ENCODE measurements at places on chromosomes 16 and 17.
A peak's percentile ranks its signal among the peaks of the same experiment; 100 is the strongest.

DNA sequence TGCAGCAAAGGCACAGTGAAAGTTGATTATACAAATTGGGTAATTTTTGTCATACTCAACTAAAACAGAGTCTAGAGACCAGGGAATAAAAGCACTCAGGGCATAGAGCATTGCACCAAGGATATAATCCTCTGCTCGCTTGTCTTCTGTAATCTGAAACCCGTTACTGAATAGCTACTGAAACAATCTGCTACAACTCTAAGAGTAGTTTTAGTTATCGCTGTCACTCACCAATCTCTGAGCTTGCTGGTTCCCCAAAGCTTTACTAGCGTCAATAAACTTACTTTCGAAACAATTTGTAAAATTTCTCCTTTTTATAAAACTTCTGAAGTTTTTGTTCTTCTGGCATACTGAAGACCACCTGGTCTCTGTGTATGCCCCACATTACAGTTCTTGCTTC is 22.9 kb upstream of the SLC35G3 start:
- no peak for DNase-seq

- no peak for DNase-seq
These were observed 8.9 kb upstream of the TCF25 start for GRCh38 chr16:89864527-89864820.

DNA sequence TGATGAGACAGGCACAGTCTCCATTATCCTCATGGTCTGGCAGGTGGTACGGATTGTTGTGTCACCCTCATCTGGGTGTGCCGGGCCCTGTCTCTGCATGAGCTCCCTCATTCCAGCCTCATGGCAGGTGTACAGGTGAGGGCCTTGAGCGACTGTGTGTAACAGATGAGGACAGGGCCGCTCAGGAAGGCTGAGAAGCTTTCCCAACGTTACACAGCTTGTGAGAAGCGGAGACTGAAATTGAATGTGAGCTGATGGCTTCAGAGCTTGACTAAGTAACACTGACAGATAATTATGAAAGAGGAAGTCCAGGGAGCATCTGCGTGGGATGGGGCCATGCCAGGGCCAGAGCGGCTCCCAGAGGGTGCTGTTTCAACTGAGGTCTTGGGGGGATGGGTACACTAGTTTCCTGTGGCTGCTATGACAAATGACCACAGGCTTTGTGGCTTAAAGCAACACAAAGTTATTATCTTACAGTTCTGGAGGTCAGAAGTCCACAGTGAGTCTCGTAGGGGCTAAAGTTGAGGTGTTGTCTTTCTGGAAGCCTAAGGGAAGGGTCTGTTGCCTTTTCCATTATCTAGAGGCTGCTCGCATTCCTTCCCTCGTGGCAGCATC is 36.7 kb downstream of the CMIP start:
- DNase-seq: no peak

- DNase-seq: no peak
These were observed 214.2 kb upstream of the MON1B start for GRCh38 chr16:76976756-76977155.

DNA sequence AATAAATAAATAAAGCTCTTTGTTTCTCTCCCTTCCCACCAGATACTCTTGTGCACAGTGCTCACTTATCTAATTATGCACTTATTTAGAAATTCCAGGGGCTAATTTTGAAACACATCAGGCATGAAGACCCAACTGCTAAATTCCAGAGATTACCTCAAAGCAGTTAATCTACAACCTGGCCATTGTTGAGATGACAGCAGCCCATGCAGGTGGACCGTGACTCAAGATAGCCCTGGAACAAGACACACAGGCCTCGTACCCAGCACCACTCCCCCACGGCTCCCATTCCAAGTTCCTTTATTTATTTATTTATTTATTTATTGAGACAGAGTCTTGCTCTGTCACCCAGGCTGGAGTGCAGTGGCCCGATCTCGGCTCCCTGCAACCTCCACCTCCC is 60.1 kb upstream of the NPEPPS start:
- DNase-seq: no peak

DNA sequence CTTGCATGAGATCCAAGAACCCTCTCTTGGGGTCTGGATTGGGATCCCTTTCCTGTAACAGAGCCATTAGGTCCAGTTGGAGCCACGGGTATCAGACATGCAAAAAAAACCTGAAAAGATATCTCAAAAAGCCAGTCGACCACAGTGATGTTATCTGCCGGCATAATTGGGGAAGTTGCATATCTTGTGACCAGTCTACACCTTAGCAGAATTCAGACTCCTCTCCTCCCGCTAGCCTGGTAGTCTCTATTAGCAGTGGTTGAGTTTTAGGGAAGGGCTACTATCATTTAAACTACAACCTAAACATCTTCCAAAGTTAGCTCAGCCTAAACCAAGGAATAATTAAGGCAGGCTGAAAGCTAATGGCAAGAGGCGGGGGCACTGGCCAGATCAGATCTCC is 16.2 kb upstream of the PSMD7 start:
- no peak for DNase-seq

- no peak for DNase-seq
These were observed 76.4 kb downstream of the SREBF1 start for GRCh38 chr17:17760350-17760749.

DNA sequence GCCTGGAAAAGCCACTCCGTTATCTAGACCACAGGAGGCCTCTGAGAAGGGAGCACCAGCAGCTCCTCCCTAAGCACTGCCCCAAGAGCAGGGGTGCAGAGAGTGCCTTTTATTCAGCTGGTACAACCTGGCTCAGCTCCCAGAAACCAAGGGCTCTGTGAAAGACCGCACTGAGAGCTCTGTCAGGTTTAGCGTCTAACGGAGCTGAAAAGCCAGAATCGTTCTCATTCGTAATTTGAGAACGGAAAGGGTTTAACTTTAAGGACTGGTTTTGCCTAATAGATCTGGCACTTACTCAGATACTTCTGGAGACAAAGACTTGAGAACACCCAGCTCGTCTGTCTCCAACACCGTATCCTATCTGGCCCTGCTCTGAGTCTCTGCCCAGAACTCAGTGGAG is 13.5 kb downstream of the MPG start:
- DNase-seq: no peak

DNA sequence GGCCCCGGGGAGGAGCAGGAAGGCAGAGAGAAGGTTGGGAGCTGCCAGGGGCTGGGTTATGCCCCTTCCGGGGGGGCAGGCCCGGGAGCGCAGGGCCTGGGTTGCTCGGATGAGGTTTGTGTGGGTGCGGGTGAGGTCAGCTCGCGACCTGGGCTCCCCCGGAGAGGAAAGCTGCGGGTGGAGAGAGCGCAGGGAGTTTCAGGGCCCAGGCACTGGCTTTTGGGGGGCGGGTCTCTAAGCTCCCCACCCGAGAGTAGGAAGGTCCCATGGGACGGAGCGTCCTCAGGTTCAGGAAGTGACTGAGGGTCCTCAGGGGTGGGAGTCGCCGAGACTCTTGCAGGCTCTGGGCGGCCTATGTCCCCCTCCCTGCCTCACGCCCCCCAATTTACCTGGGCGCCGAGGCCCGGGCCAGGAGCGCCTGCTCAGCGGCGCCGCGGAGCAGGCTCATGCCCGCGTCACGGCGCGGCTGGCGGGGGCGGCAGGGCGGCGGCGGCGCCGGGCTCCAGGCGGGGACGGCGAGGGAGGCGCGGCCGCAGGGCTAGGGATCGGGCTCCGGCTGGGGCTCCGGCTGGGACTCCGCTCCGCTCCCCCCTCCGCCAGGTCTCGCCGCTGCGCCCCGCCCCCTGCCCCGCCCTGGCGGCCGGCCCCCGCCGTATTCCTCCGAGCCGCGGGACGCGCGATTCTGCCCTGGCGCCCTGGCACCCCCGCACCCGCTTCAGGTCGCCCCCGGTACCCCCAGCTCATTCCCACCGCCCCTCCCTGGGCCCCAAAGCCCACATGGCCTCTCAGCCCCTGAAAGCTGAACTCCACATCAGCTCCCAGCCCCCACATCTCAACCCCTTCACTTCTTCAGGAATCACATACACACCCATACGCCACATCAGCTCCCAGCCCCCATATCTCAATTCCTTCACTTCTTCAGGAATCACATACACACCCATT is at the start of gene DOK4:
DOK4 (minus strand) TSS at position 578 of the 942 bp plus-strand sequence. CDS start 6,986 bp downstream, outside the sequence.
- peak; percentile 67 for DNase-seq

GRCh38 chr17:1565877-1566276 is 3.3 kb upstream of the PITPNA start:
- DNase-seq: no peak

GRCh38 chr16:915546-915945 is 55.2 kb downstream of the LMF1 start:
- DNase-seq: no peak

DNA sequence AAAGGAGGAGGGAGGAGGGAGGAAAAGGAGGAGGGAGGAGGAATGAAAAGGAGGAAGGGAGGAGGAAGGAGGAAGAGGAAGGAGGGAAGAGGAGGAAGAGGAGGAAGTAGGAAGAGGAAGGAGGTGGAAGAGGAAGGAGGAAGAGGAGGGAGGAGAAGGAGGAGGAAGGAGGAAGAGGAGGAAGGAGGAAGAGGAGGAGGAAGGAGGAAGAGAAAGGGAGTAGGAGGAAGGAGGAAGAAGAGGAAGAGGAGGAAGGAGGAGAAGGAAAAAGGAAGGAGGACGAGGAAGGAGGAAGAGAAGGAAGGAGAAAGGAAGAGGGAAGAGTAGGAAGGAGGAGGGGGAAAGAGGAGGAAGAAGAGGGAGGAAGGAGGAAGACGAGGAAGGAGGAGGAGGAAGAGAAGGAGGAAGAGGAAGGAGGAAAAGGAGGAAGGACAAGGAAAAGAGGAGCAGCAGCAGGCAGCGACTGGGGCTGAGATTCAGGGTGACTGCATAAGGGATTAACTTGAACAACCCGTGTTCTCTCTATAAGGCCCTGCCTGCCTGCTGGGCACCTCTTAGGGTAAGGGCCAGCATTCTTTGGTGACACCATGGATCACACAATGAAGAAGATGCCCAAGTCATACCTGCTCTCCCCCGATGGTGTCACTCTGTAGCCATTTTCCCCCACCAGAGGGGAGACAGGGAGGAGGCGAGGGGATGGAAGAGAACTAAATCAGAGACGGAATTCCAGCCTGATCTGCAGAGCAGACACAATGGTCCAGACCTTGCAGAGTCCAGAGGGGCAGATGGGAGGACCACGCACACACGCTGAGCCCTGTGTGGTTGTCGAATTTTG is 1.4 kb upstream of the IL34 start:
- no peak for DNase-seq

GRCh38 chr16:84434800-84435199 is 66.5 kb downstream of the ATP2C2 start:
- no peak for DNase-seq

- no peak for DNase-seq
These were observed 12.1 kb upstream of the P2RX1 start for GRCh38 chr17:3928406-3928805.

DNA sequence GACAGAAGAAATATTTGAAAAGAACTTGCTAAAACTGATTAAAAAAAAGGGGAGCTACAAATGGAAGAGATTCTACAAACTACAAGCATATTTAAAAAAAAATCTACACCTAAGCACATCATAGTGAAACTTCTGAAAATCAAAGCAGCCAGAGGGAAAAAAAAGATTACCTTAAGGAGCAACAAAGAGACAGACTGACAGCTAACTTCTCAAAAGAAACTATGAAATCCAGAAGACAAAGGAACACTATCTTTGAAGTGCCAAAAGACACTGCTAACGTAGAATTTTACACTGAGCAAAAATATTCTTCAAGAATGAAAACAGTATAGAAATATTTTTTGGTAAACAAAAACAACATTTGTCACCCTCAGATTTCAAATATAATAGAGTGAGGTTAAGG is 151.2 kb downstream of the MYO1D start:
- no peak for DNase-seq

DNA sequence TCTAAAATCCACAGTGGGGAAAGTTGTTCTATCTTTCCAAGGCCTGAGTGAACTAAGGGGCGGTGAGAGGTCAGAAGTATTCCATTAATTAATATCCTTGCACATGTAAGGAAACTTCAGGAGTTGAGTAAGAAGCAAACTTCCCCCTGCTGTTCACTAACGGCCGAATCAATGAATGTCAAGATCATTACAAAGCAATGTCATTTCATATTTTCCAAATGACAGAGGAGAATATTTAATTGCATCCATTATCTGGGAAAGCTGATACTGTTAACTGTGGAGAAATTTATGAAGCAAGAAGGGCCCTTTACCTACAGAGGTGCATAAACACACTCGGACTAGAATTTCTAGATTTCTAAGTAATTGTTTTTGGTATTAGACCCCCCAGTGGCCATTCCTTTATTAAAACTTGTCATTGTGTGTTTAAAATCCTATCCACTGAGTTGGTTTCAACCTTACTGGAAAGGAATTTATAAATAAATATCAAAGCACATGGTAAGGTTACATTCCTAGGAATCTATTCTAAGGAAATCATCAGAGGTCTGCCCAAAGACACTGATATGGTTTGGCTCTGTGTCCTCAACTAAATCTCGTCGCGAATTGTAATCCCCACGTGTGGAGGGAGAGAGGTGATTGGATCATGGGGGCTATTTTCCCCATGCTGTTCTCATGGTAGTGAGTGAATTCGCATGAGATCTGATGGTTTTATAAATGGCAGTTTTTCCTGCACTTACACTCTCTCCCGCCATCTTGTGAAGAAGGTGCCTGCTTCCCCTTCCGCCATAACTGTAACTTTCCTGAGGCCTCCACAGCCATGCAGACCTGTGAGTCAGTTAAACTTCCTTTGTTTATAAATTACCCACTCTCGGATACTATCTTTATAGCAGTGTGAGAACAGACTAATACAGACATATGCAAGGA is 20.4 kb upstream of the SMURF2 start:
- DNase-seq: no peak

DNA sequence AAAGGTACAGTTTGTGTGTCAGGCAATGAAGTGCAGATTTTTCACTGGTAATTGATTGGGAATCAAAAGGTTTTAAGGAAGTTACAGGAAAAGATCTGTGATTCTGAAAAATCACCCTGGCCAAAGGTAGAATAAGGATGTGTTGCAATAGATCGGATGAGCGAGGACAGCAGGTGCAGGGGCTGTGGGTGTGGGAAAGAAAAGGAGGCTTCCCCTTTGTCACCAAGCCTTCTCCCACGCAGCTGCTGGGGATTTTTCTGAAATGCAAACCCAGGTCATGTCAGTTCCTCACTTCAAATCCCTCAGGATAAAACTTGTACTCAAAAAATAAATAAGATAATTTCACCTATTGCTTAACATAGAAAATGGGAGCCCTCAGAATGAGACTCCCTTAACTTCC is 47.9 kb upstream of the ARHGAP17 start:
- no peak for DNase-seq

DNA sequence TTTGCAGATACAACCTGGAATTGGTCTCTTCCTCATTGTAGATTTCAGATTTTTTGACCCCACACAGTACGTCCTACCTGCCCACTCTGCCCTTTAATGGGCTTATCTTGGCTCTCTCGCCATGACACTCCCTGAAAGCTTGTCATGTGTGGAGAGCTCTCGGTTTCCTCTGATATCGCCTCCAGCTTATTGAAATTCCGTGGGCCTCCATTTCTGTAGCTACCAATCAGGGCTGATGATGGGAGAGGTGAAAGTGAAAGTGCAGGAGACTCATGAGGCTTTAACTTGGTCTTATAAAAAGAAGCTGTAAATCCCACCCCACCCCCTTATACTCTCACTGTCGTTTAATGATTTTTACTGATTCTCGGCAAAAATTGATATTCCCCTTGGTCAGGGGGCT is 17.7 kb downstream of the HOXB1 start:
- DNase-seq: peak; percentile 17

Measured in stimulated activated naive CD4-positive, alpha-beta T cell (primary cell).